ENCODE measurements at places on chromosomes 16 and 17. TPM values are rescaled to one million over a fixed set of nuclear protein-coding genes. Genes with fewer than 3 reads are reported as not detected.
A peak's percentile ranks its signal among the peaks of the same experiment; 100 is the strongest.

The CYGB gene
- total RNA-seq = 70.8 TPM

GRCh38 chr17:76612977-76613851 is 27.6 kb upstream of the ST6GALNAC2 start:
- no peak for DNase-seq

- DNase-seq = peak; percentile 92
Measured at GRCh38 chr16:89720813-89721545, at the start of the genes VPS9D1 and ZNF276. Gene VPS9D1 (minus strand): TSS chr16:89720898. CDS start chr16:89720861, 37 bp downstream. Gene ZNF276 (plus strand): TSS chr16:89721537. CDS start chr16:89721641, 104 bp downstream.

DNA sequence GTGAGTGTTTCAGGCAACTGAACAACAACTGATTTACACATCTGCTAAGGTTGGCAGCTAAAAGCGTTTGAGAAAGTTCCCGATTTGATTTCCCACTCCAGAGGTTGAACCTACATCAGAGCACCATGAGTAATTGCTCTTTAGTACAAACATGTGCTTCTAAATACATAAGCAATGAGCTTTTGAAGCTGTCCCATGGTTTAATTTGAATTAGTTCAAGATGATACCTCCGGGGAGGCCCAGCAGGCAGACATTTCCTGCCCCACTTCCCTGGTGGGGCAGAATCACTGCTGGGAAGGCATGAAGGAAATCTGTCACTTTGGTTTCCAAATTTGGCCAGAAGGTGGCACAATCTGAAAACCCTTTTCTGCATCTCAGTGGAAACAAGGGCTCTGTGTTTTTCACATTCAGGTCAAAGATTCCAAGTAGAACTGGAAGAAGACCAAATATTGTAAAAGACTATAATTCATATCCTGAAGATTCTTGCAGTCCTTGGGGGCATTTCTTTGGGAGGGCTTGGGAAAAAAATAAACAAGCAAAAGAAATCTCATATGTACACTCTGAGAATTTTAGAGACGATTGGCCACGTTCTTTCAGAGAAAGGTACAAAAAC is 176.2 kb upstream of the FAM20A start:
- DNase-seq = peak; percentile 42

The HS3ST3A1 gene
- 0.16 TPM for total RNA-seq

The PDILT gene
- total RNA-seq = not detected

DNA sequence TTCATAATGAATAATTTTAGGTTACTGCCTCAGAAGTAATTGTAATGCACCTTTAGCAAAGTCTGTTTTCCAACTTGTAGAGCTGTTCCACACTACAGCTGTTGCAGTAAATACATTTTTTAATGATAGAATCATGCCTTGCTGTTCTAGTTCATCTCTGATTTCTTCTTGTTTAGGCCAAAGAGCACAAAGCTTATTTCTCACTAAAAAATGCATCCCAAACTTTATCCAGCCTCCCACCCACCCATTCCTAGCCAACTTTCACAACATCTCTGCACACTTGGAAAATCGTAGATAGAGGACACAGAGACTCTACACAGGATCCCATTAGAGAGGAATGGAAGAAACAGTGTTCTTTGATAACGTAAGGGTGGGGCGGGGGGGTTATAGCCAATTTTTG is 252.2 kb upstream of the DYNLRB2 start:
- no peak for DNase-seq
